ENCODE measurements at places on chromosomes 11 and 22. TPM values are rescaled to one million over a fixed set of nuclear protein-coding genes. Genes with fewer than 3 reads are reported as not detected.

DNA sequence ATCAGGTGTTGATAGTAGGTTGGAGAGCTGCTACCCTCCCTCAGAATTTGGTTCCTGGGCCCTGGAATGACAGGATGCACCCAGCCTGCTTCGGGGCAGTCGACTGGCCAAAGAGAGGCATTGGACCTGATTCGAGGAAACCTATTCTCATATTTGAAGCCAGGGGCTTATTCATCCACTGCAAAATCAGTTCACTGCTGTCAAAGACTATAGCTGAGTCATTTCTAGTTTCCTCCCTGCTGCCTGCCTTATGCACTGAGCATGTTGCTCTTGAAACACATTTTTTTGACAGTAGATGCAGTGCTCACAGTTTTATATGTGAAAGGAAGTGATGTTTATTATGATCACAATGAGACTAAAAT lies 565.4 kb downstream of the ETS1 start:
- DNase-seq = peak; percentile 33

DNA sequence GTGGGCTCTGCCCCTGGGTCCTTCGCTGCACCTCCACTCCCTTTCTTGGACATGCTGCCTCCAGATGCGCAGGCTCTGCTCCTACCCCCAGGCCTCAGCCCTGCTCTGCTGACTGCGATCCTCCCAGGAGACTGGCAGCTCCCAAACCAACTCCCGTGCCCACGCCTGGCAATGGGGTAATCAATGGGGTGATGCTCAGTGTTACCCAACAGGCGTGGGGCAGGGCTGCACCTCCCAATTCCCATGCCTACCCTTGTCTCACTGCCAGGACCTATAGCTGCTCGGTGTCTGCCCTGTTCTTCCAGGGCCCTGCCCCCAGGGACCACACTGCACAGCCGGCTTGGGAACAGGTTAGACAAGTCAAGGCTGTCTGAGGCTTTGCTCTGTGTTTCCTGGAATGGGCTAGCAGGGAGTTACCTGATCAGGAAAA lies at the start of gene ALDH3B2:
ALDH3B2 (minus strand) TSS at position 182 of the 430 bp plus-strand sequence. CDS start 7,688 bp downstream, outside the sequence.
- DNase-seq = no peak

The OVOL1 gene
- not detected for total RNA-seq

The GPHA2 gene
- not detected for total RNA-seq

The GGTLC3 gene
- not detected for total RNA-seq

DNA sequence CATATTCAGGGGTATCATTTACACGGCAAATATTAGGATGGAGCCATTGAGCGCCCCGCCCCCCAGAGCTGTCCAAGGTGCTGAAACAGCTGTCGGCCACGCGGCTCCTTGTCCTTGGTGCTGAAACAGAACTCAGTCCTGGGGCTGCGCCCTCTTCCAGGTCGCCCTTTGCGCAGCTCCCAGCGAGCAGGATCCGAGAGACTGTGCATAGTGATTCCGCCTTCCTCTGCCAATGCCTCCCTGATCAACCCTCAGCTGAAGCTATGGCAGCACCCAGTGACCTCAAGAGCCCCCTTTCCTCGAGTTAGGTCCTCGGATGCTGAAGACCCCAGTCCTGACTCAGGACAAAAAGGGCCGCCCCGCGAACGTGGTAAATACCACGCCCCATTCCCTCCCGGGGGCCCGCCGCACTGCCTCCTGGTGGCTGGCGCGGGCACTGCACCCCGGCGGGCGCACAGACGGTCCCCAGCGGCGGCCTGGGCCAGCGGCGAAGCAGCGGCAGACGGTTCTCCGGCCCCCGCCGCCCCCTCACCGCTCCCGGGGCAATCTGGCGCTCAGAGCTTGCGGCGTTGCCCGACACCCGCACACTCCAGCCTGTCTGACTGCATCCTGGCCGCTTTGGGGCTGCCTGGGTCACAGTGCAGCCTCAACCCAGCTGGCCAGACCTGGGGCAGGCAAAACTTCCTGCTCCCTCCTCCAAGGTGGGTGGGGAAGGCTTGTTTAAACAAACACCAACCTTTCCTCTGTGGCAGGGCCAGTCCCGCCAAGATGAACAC lies 13.4 kb downstream of the SYT7 start:
- DNase-seq = peak; percentile 78

The CENPM gene
- 5.4 TPM for total RNA-seq

Measured in lung microvascular endothelial cell (primary cell).